Left renal cortex interstitium (tissue), 4 donors: ENCODE measurements at places on chromosomes 16 and 17.

- no peak for DNase-seq
These were observed 12.9 kb downstream of the KRT39 start for GRCh38 chr17:40953881-40954280.

DNA sequence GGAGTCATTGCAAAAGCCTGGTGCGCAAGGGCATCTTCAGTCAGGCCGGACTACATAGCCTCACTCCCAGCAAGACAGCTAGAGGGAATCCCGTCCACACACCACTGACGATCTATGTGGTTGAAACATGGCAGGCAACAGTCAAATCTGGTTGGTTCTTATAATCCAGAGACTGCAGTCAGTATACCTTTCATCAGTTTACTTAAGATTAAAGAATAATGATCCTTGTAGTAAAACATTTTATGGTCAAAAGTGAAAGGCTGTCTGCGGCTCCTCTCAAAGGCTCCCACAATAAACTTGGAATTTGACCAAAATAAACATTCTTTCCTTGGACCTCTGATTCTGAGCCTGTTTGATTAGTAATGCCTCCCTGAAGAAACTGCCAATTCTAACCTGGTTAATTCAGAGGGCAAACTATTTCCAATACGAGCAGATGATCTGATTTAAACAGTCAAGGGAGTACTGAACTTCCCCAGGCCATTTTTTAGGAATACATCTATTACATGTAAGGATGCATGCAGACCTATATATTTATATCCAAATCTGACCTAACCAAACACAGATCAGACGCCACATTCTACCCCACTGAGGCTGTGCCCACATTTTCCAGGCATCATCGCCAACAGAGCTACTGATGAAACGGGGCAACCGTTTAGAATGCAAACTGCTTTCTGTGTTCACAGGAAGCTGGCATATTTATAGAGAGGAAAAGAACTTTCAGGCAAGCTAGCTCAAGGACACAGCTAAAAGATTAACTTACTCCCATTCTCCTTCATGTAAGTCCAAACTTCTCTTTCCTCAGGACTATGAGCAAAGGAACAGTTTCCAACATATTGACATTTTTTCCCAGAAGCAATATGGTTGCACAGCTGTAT lies 15.3 kb upstream of the TXNDC11 start:
- no peak for DNase-seq

- no peak for DNase-seq
These were observed 36.4 kb upstream of the CDH15 start for GRCh38 chr16:89135166-89135565.

GRCh38 chr16:24745391-24745790 lies 15.9 kb downstream of the TNRC6A start:
- DNase-seq, result no peak

DNA sequence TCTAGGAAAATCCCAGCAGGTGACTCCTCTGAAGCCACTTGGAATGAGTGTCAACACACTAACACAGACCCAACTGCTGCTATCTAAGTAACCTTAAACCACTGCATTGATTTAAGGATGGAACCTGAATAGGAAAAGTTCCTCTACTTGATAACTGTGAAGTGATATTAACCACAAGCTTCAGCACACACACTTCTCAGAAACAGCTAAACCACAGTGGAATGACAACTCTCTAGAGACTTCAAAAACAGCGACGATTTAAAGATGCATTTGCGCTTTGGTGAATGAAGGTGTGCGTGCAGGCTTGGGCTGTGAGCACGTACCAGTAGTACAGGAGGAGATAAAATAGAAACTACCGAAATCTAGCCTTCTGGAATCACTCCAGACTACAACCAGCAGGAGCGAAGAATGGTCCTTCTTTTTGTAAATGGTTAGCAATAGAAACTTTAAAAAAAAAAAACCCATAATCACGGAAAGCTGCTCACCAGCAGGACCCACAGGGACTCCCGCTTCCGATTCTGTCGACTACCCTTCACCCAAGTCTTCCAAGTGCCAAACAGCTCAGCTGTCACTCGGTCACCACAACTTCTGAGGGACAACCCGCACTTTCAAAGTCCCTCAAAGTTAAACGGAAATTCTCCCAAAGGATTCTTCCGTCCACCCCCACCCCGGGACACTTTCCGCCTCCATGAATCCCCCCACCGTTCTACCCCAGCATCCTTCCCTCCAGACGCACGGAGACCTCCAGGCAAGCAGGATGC lies 137.7 kb upstream of the CORO6 start:
- DNase-seq, result no peak

GRCh38 chr17:80603396-80603795 lies 58.8 kb downstream of the RPTOR start:
- no peak for DNase-seq

- no peak for DNase-seq
These were observed 14.6 kb downstream of the SMTNL2 start for GRCh38 chr17:4598776-4599504.

- DNase-seq, result no peak
These were observed 151.8 kb downstream of the IRF8 start for GRCh38 chr16:86050591-86051367.

DNA sequence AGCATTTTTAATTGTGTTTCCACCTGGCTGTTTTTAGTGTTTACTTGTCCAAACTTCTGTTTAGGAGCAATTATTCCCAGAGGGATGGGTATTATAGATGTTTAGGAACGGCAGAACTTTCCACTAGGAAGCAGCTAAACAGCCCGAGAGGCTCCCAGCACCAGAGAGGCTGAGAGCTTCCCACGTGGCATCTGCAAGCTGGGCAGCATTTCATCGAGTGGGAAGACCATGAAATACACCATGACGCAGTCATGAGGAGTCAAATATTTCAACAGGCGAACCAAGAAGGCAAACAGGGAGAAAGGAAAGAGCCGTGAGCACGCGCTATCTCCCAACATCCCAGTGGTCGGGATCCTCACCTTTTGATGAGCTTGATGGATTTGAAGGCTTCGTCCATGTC lies 24.1 kb downstream of the TMEM204 start:
- DNase-seq, result no peak

DNA sequence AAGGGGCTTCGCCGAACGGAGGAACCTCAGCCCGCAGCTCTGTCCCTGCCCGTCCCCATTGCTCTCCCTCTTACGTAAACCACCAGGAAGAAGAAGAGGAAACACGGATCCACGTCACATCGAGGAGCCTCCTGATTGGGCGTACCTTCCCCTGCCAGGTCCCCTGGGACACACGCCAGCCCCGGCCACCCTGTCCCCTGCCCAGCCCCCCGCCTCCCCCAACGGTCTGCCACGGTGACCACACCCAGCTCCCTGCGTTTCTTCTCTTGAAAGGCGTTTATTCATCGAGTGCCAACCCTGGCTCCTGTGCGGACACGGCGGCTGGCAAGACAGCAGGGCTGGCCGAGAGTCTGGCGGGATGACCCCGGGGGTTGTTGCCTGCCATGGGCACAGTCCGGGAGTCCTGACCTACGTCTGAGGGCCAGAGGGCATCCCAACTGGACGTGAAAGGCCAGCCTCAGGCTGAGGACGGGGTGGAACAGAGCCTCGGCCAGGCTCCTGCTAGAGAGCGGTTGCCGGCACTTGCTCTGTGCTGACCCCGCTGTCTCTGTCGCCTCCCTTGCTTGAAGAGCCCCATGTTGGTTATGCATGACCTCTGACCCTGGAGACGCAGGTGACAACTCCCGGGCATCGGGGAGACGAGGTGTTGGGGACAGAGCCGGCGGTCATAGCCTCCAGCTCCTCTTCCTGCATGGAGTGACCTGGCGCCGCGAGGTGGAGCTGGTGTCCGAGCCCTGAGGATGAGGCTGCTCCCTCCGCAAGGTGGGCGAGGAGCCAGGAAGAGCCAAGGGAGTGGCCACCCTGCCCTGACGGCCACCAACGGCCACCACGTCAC lies 40.5 kb upstream of the ACSF3 start:
- no peak for DNase-seq

DNA sequence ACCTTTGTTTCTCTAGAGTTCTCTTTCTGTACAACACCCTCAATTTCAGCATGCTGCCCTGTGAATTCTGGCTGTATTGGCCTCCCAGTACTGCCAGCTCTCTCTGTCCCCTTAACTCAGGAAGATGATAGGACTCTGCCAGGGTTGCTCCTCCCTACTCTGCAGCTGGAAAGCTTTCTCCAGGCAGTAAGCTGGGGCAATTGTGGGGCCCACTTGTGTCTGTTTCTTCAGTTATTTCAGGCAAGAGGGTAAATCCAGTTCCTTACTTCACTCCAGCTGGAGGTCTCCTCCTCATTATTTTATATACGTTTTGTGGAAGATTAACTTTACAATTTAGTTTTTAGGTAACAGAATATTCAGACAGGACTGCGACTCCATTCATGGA lies 9.9 kb downstream of the C17orf100 start:
- no peak for DNase-seq

GRCh38 chr17:48254896-48255295 lies 147.3 kb downstream of the SNX11 start:
- DNase-seq, result no peak

- DNase-seq, result no peak
These were observed 69.9 kb upstream of the CDH5 start for GRCh38 chr16:66296591-66296990.

GRCh38 chr16:49276646-49277385 lies 4.8 kb downstream of the CBLN1 start:
- DNase-seq, result no peak

DNA sequence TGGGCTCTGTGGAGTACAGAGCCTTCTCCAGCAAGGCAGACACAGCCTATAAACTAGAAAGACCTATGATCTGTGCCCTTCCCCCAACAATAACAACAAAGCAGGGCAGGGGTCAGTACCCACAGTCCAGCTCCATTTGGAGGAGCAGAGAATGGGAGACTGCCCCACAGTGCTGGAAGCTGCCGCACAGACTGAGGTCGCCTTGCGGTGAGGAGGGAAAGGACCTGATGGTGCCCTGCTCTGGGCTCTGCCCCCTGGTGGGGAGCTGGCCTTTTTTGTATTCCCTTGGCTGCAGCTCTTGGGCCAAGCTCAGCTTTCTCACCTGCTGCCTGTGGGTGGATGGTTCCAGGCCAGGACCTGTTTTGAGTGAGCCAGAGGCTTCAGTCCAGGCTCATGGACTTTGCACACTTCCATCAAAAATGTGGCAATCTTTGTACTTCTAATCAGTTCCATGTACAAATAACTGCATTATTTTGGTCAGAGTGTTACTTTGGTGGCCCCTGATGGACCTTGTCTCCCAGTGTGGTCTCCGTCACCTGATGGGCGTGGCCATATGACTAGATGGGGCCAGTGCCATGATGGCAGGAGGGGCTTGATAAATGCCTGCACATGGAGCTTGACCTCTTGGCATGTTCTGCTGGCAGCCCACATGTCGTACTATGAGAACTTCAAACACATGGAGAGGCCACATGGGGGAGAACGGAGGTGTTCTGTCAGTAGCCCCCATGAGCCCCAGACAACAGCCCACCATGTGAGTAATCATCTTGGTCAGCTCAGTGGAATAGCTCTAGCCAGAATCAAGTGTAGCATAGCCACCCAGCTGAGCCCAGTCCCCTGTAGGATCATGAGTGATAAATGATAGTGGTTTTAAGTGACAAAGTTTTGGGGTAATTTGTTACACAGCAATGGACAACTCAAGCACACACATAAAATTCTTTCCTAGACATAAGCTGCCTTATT lies 24.2 kb downstream of the B9D1 start:
- DNase-seq, result no peak

DNA sequence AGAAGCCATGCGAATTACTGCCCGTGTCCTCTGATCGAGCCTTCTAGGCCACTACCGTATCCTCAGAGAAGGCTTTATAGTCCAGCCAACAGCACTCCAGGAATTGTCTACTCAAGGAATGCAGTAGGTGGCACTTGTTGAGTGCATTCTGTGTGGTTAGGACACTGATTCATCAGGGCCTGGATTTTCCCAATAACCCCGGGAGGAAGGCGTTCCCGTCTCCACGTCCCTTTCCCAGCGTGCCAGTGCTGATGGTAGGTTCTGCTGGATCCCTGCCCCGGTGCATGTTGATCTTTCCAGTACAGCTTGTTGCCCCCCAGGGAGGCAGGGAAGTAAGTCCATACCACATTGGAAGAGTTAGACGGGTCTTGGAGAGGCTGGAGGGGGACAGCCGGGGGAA lies 122.2 kb downstream of the RPTOR start:
- DNase-seq, result no peak

DNA sequence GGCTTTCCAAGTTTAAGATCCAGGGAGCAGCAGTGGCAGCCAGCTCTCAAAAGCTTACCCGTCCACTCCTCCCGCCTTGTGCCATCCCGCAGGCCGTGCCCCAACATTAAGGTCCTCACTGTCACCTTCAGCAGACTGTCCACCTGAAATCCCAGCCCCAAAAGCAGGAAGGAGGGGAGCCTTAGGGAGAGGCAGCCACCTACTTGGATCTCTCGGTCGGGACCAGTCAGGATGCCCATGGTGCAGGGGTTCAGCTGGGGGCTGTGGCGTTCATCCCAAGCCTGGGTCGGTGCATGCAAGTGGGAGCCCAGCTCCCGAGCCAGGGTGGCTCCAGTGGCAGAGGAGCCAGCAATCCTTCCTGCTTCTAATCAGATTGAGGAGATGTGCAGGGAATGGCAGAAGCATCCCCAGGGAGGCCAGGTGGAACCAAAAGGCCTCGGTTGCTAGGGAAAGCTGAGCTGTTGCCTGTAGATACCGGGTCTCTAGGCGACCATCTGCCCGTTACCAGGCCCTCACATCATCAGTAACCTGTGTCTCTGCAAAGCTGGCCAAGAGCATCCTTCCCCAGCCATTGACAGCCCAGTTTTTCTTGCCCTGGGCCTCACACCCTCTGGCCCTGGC lies 24.6 kb downstream of the CNGB1 start:
- DNase-seq, result no peak
